ENCODE measurements at places on chromosomes 6 and 20. TPM values are rescaled to one million over a fixed set of nuclear protein-coding genes. Genes with fewer than 3 reads are reported as not detected.

- peaks cover 5% of the 10 kb centered on the region for H3K4me1 ChIP-seq
- H3K36me3 ChIP-seq: no peaks in the 10 kb centered on the region
- no peak overlapping the region for H3K4me3 ChIP-seq
- no peak for DNase-seq
- H3K27me3 ChIP-seq: no peaks in the 10 kb centered on the region
- H3K27ac ChIP-seq: no peak overlapping the region
These were observed 14.1 kb downstream of the REM1 start for GRCh38 chr20:31489152-31489551.

- H3K4me1 ChIP-seq: peaks cover 46% of the 10 kb centered on the region
- H3K4me3 ChIP-seq: peak overlapping the region; percentile 54
- peaks cover 39% of the 10 kb centered on the region for H3K36me3 ChIP-seq
- peak overlapping the region; percentile 43 for H3K27ac ChIP-seq
- H3K27me3 ChIP-seq: no peaks in the 10 kb centered on the region
These were observed 401 bp upstream of the B3GALT4 start for GRCh38 chr6:33276581-33276863.

TNXB gene
- total RNA-seq: 1.8 TPM

DNA sequence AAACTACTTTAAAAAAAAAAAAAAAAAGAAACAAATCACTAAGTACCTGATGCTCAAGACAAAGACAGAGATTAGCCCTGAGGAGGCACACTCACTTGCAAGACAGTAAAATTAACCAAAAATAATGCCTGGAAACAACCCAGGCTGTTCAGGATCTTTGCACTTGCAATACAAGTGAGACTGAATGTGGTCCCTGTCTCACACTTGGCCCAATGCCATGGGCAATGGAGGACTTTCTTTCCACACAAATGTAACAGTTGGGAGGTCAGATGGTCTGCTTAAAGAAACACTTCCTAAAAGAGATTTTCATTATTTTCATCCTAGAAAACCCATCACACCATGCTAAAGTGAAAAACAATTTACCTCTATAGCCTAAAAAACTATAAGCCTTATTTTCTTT, 16.2 kb downstream of the STAU1 start:
- H3K4me3 ChIP-seq: no peak overlapping the region
- H3K27ac ChIP-seq: no peak overlapping the region
- no peaks in the 10 kb centered on the region for H3K4me1 ChIP-seq
- no peak for DNase-seq

GRCh38 chr6:137236581-137237355, 17.6 kb upstream of the IFNGR1 start:
- H3K27me3 ChIP-seq: no peaks in the 10 kb centered on the region
- peak; percentile 26 for DNase-seq
- peak overlapping the region; percentile 88 for H3K27ac ChIP-seq
- peaks cover 32% of the 10 kb centered on the region for H3K4me1 ChIP-seq

EBF4 gene
- total RNA-seq: 4.1 TPM
